ENCODE measurements at places on chromosomes 12 and 14.
A peak's percentile ranks its signal among the peaks of the same experiment; 100 is the strongest.

- no peak for DNase-seq
Measured at GRCh38 chr12:76855271-76855670, 23.5 kb downstream of the CSRP2 start.

DNA sequence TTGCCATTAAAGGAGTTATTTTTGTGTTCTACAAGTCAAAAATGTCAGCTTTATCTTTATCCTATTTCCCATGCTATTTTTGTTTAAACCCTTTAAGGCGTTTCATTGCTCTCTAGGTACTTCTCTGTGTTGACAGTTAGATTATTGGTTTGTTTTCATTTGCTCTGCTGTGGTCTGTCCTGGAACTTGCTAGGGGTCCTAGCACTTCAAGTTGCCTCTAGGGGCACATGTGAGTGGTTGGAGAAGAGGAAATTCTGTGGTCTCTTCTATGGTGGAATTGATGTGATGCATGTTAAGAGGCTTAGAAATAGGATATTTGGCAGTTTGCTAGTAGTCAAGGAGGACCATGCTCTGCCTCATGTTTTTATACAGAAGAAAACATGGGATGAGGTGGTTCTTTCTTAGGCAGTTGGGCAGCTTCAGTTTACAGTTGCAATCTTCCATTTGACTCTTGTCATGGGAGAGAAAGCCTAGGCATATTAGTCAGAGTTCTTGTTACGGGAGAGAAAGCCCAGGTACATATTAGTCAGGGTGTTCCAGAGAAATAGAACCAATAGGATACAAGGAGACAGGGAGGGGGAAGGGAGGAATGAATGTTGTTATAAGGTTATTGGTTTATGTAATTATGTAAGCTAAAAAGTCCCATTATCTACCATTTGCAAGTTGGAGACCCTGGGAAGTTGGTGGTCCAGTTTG lies 14.4 kb downstream of the TTLL5 start:
- DNase-seq: no peak

DNA sequence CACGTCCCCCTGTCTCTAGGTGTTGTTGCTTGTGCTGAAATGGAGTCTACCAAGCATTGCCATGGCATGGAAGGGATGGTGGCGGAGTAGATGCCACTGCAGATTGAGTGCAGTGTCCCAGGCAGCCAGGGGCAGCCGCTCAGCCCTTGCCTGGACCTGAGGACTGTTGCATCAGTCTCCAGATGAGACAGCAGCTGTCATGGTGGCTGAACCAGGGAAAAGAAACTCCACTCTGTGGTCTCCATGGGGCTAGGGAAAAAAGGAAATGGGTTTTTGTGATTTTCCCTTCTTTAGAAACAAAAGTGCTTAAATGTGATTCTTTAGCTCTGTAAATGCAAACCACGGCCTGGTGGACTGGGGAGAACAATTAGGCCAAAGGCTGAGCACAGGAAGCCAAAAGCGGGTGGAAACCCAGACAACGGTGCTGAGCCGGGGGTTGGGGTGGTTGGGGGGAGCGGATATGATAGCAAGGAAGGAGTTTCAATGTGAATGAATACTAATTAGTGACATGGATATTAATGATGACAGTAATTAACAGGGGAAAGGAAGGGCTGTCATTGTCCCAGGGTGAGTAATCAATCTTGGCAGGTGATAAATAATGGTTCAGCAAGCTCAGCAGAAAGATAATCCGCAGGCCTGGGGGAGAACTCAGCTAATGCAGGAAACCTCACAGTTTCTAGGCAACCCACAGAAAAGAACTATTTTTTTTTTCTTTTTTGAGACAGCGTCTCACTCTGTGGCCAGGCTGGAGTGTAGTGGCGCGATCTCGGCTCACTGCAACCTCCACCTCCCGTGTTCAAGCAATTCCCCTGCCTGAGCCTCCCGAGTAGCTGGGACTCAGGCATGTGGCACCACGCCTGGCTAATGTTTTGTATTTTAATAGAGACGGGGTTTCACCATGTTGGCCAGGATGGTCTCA lies 442.6 kb downstream of the DPF3 start:
- DNase-seq: peak; percentile 22

- no peak for DNase-seq
Measured at GRCh38 chr14:63902375-63902976, 49.7 kb downstream of the SYNE2 start.

GRCh38 chr14:71135911-71136310 lies 228.7 kb downstream of the PCNX1 start:
- DNase-seq: no peak

DNA sequence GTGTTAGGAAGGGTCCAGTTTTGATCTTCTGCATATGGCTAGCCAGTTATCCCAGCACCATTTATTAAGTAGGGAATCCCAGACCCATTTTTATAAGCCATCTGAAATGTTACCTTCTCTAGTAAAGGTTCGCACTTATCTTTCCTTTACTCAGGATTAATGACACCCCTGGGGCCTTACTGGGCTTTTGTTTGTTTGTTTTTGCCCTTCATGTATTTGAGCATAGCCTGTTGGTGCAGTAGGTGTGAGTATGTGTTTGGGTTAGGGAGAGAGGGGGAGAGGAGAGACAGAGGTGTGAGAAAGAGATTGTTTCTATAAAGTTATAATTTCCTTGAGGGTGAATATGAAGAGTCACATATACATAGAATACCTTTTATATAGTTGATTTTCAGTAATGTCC lies 96.9 kb downstream of the AKAP6 start:
- no peak for DNase-seq

GRCh38 chr14:61668282-61668681 lies 27.0 kb upstream of the HIF1A start:
- no peak for DNase-seq

DNA sequence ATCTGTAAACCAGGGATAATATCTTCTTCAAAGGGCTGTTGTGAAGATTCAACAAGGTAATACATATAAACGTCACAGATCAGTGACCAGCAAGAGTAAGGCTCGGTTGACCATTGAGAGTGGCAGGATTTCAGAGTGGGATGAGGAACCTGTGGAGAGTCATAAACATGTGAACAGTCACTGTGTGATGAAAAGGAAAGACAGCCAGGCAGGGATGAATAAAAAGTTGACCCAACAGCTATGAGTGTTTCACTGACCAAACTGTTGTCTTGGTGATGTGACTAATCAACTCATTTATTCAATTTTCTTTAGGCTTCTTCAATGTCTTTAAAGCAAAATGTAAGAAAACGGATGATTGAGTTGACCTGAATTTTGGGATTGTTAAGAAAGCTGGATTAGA lies 8.6 kb upstream of the FRMD6 start:
- no peak for DNase-seq

GRCh38 chr12:55818140-55818728 lies 393 bp downstream of the ORMDL2 start:
- no peak for DNase-seq

- DNase-seq: no peak
Measured at GRCh38 chr12:78490861-78491260, 373.7 kb upstream of the SYT1 start.

DNA sequence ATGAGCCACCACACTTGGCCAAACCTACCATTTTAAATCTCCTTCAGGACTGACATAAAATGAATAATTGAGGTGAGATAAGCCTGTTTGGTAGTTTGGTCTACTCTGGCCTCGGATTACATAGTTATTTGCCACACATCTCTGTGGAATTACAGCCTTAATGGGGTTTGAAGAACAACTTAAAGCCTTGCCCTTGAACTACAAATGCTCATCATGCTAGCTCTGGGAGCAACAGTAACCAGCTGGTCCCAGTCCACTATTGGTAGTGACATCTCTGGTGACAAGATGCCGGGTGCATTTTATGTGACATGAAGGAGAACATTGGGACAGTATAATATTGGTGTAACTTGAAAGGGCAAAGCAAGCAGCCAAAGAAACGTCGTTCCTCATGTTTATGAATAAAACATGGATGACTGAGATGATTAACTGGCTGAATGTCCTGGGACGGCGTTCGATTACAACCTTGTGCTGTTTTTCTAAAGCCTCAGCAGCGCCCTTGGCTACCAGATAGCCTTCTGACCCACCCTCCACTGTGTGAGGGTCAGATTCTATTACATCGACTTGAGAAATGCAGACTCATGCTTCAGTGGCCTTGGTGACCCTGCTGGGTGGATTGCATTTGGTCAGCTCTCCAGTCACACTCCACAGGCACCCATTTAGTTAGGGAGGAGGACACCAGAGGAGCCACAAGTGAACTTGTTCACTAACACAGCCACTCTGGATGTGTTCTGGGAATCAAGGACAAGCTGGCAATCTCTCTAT lies 41.5 kb downstream of the BEST3 start:
- DNase-seq: peak; percentile 54

- DNase-seq: no peak
Measured at GRCh38 chr12:4779749-4780148, 59.5 kb downstream of the GALNT8 start.

GRCh38 chr12:100382338-100382737 lies 25.5 kb downstream of the SLC17A8 start:
- no peak for DNase-seq

DNA sequence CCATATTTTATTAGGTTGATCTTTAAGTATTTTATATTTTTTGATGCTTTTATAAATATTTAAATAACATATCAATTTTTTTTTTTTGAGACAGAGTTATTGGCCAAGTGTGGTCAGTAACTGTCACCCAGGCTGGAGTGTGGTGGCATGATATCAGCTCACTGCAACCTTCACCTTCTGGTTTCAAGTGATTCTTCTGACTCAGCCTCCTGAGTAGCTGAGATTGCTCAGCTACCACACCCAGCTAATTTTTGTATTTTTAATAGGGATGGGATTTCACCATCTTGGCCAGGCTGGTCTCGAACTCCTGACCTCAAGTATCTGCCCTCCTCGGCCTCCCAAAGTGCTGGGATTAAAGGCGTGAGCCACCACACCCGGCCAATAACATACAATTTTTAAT lies 71.1 kb downstream of the FUT8 start:
- DNase-seq: no peak

GRCh38 chr12:22657538-22657937 lies 32.6 kb downstream of the ETNK1 start:
- DNase-seq: no peak

- no peak for DNase-seq
Measured at GRCh38 chr12:47705229-47705565, 633 bp downstream of the RPAP3 start.

- DNase-seq: no peak
Measured at GRCh38 chr12:31872831-31873604, 86.2 kb upstream of the RESF1 start.

DNA sequence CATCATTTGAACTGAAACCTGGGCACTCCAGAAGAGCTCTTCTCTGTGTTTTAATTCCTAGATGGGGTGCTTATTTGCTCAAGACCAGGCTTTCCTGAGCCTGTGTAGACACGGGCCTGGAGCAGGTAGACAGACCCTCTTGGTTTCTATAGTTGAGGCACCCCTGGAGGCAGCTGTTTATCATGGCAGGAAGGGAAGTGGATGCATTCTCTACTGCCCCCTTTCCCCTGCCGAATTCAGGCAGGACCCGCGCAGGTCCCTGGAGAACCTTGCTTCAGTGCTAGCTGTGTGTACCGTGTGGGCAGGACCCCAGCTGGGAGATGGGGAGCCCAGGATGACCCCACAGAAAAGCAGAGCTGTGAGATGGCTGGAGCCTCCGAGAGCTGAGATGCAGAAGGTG lies 6.0 kb downstream of the CACNA1C start:
- DNase-seq: no peak

DNA sequence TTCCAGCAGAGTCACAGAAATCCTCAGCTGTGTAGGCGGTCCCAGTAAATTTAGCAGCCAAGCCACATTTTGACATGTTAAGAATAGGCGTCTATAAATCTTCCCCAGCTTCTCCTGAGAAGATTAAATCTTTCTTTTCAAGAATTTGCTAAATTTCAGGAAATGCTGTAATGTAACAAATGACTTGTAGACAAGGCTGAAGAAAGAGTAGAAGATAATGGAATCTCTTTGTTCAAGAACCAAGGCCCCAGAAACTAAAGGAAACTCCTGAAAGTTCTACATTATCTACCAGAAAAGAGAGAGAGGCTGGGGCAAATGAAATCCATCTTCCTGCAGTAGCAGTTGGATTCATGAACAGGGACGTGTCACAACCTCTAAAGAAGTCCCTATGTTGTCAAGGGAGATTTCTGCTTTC lies 760.3 kb downstream of the NOVA1 start:
- no peak for DNase-seq

DNA sequence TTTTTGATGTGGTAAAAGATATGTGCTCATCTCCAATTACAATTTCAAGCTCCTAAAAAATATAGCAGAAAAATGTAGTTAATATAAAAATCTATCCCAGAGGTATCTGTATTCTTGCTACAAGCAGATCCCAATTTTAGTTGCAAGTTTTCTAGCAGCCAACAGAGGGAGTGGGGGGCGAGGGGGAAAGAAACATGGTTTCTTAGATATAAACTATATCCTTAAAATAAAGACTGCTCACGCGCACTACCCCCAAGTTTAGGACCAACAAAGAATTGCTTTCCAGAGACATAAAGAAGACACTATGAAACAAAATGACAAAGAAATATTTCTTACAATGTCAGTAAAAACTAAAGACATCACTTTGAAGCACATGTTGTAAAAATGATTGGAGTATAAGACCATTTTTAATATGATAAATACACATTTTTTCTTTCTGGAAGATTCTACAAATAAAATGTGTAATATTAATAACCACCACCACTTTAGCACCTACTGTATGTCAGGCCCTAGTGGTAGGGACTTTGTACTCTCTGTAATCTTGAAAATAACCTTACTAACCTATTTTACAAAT lies 5.4 kb downstream of the MAGOHB start:
- no peak for DNase-seq
